NCI-H1105 (cell line): ENCODE measurements at places on chromosomes 2 and 18.
A peak's percentile ranks its signal among the peaks of the same experiment; 100 is the strongest.

- no peak for DNase-seq
These were observed 14.9 kb downstream of the ERFE start for GRCh38 chr2:238173692-238174091.

GRCh38 chr18:53070788-53071187, 730.8 kb downstream of the DCC start:
- DNase-seq: no peak

- no peak for DNase-seq
These were observed 109.4 kb upstream of the TMEM200C start for GRCh38 chr18:6004683-6005082.

DNA sequence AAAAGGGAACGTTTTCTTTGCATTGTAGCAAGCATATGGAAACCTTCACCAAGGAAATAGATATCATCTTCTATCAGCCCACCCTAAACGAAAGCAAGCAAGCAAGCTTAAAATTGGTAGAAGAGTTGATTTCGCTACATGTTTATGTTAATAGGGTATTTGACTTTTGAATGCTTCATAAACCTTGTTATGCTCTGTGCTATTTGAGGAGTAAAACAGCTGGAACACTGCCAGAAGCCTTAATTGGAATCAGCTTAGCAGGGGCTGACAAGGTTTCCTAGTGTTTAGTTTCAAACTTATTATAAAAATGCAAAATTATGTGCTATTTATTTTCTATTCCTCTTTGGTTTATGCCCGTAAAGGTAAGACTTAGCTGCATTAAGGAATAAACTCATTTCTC, 70.6 kb upstream of the LINC00305 start:
- peak; percentile 22 for DNase-seq

DNA sequence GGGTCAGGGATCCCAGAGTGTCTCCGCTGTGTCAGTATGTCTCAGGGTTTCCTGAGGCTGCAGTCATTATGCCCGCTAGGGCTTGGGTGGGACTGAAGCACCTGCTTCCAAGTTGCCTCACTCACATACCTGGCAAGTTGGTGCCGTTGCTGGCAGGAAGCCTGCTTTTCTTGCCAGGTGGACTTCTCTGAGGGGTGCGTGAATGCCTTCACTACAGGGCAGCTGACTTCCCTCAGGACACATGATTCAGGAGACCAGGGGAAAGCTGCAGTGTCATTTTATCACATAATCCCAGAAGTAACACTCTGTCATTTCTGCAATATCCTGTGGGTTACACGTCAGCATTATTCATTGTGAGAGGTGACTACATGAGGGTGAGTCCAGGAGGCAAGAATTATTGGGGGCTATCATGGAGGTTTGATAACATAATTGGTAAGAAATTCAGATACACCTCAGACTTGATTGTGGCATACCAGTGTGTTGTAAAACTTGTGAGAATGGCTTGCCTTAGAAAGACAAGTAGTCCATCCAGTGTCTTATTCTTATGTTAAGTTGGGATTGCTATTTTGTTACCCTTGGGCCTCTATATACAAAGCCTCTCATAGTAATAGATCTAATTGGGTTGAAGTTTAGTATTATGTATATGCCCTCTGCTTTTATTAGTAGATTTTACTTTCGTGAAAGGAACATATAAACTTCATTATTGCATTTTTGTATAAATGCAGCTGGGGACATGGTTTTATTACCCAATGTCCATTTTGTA, 44.1 kb downstream of the NEDD4L start:
- no peak for DNase-seq

GRCh38 chr18:45467293-45467692, 148.0 kb upstream of the SLC14A2 start:
- DNase-seq: no peak
